ENCODE measurements at places on chromosomes 4 and X.

- DNase-seq, result no peak
These were observed 50.1 kb upstream of the ACSL4 start for GRCh38 chrX:109782994-109783700.

- no peak for DNase-seq
These were observed 330.5 kb upstream of the ZFP42 start for GRCh38 chr4:187665086-187665485.

GRCh38 chr4:160567634-160568033, 1464.8 kb downstream of the RAPGEF2 start:
- no peak for DNase-seq

- DNase-seq, result no peak
These were observed 285.4 kb downstream of the UNC5C start for GRCh38 chr4:95263391-95263790.

DNA sequence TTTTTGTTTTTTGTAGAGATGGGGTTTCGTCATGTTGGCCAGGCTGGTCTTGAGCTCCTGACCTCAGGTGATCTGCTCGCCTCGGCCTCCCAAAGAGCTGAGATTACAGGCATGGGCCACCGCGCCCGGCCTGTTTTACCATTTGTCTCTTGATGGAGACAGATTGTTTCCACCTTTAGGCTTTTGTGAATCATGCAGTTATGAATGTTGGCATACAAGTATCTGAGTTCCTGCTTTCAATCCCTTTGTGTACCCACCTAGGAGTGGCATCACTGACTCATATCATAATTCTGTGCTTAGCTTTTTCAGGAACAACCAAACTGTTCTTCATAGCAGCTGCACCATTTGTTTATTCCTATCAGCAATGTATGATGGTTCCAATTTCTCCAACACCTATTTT, 20.2 kb upstream of the MGST2 start:
- no peak for DNase-seq

- DNase-seq, result no peak
These were observed 143.7 kb downstream of the AFAP1 start for GRCh38 chr4:7795983-7796382.

DNA sequence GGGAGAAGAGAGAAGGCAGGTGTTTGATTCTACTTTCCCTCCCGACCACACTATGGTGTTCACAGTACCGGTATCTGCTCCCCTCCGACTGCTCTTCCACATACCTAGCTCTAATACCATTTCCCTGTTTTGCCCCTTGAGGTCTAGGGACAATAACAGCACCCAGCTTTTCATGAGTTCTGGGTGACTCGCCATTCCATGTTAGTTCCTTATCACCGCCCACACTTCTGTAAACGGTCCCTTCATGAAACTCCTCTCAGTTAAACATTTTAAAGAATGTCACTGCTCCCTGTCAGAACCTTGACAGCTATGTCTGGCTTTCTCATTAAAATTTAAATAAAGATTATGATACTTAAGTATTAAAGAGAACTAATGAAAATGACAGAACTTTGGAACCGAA, 136.7 kb downstream of the ADAMTS3 start:
- no peak for DNase-seq

DNA sequence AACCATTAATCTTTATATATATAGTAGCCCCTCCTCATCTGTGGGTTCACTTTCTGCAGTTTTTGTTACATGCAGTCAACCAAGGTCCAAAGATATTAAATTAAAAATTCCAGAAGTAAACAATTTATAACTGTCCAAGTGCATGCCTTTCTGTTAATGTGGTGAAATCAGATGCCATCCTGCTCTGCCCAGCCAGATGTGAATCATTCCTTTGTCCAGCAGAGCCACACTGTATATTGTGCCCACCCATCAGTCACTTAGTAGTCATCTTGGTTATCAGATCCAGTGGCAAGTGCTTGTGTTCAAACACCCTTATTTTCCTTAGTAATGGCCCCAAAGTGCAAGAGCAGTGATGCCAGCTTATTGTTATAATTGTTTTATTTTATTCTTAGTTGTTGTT, 17.2 kb upstream of the PRDM5 start:
- no peak for DNase-seq

- no peak for DNase-seq
These were observed 61.2 kb upstream of the CAMK2D start for GRCh38 chr4:113822555-113823290.

DNA sequence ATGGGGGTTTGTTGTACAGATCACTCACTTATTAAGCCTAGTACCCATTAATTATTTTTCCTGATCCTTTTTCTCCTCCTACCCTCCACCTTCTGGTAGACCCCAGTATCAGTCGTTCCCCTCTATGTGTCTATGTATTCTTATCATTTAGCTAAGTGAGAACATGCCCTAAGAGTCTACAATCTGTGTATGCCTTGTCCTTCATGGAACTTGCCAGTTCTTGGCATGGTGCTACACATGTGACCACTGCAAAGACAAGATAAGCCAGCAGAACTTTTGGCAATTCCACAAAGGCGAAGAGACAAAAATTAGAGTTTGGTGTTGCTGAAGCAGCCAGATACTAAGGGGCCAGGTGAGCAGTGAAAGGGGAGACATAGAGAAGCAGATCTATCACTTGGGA, 101.3 kb downstream of the CORIN start:
- no peak for DNase-seq

DNA sequence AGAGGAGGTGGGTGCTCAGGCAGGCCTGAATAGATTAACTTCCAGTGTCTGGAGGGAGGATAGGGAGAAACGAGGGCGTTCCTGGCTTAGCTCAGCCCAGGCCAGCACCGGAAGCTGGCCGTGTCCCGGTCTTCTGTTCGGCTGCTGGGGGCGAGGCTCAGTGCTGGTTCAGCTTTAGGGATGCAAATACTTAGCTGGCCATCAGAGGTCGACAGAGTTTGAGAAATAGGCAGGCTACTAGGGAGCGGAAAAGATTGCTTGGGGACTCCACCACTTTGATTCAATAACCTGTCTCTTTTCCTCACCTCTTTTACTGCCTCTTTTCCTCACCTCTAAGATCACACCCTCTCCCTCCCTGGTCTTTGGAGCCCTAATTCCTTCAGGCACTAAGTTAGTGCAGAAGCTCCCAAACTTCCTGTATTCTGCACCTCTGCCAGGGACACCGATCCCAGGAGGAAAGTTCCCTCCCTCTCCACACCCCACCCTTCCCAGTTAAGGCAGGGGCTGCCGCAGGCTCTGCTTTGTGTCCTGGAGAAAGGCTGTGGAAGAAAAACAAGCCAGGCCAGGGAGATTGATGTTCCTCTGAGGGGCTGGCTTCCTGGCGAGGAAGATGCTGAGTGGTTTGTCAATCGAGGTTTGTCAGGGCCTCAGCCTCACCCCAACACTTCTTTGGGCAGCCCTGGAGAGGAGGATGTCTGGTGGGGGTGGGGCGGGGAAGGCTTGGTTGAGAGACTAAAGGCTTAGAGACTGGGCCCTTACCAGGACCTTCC, 6.0 kb upstream of the EFNB1 start:
- no peak for DNase-seq

DNA sequence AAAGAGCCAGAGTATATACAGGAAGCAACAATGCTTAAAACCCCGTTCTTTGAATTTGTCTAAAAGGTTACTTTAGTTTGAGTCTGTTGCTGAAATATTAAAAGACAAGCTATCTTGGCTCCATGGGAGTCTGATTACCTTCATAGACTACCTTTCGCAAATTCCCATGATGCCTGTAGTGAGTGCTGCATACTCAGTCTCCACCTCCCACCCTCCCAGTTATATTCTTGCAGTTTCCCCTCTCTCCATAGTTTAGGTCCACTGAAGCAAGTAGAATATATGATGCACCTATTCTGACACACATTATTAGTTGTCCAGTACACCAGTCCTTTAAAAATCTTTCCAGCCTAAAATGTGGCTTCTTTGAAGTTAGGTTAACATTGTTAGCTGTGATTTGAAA, 2.4 kb downstream of the CNKSR2 start:
- no peak for DNase-seq

DNA sequence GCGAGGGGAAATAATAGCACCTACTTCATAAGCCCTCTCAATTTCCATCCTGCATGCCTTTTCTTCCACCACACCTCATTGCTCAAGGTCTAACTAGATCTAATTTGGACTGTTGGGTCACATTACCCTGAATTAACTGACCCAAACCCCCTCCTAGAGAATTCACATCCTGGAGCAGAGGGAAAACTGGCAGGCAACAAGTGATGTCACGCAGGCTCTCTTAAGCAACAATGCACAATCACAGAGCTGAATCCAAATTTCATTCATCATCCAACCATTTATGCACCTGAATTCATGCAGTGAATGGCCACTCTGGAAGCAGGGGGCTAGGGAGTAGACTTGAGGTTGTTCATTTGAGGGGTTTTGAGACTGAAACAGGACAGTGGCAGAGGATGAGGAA, 107.7 kb upstream of the HUWE1 start:
- DNase-seq, result no peak

DNA sequence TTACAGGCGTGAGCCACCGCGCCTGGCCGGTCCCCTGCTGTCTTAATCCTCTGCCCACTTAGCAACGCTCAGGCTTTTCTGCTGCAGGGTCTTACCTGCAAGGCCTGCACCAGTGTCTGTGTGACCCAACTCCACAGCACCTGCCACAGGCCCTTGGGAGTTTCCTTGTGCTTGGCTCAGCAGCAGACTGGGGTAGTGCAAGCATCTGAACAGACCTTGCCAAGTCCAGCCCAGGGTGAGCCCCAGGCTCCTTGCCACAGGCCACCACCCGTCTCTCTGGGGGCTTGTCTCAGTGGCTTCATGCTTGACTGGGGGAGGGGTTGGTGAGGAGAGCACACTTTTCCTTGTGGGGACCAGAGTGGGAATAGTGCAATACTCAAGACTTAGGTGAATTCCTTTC, 87.0 kb downstream of the FAM193A start:
- no peak for DNase-seq

DNA sequence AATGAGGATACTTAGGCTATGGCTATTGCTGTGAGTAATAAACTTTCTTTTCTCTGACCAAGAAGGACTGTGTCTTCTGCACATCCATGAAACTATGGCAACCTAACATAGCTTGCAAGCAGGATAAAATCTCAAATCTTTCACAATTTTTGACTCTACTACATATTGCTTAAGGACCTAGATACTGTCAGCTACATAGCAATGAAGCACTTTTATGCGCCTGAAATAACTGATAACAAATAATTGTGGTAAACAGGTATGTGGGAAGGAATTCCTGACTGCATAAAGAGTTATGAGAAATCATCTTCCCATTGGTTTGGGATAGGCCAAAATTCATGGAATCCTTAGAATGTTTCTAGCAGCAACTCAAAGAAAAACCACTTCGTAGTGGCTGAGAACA, 41.2 kb upstream of the PDGFC start:
- DNase-seq, result no peak

GRCh38 chrX:71250841-71251240, 3.1 kb downstream of the ZMYM3 start:
- no peak for DNase-seq

GRCh38 chr4:15547392-15547791, 77.7 kb downstream of the CC2D2A start:
- DNase-seq, result no peak

DNA sequence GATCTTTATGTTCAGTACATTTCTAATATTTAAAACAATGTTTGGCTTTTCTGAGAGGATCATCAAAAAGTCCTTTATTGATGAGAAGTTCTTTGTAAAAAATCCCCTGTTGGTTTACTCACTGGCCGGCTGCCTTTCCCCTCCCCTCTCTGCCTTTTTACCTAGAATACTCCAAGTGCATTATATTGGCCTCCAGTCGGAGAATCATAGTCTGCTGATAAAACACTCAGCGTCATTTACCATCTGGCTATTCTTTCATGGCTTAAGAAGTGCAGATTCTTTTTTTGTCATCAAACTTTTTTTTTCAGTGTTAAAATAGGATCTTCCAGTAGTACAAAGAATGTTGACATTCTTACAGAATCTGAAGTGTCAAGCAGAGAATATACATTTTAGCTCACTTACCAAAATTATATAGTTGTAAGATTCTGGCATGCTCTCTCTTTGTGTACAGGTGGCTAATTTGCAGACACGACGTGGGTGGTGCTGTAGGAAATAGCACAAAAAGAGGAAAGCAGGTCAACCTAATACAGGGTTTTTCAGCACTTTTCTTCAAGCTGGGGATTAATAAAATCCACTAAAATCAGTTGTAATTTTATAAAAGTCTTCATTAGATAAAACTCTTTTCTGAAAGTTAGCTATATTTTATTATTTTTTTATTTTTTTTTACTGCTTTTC, 731.8 kb downstream of the KCTD8 start:
- no peak for DNase-seq

DNA sequence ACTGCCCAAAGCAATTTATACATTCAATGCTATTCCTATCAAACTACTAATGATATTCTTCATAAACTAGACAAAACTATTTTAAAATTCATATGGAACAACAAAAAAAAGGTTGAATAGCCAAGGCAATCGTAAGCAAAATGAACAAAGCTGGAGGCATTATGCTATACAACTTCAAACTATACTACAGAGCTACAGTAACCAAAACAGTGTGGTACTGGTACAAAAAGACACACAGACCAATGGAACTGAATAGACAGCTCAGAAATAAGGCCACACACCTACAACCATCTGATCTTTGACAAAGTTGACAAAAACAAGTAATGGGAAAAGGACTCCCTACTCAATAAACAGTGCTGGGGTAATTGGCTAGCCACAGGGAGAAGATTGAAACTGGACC, 67.0 kb downstream of the FGF16 start:
- no peak for DNase-seq

DNA sequence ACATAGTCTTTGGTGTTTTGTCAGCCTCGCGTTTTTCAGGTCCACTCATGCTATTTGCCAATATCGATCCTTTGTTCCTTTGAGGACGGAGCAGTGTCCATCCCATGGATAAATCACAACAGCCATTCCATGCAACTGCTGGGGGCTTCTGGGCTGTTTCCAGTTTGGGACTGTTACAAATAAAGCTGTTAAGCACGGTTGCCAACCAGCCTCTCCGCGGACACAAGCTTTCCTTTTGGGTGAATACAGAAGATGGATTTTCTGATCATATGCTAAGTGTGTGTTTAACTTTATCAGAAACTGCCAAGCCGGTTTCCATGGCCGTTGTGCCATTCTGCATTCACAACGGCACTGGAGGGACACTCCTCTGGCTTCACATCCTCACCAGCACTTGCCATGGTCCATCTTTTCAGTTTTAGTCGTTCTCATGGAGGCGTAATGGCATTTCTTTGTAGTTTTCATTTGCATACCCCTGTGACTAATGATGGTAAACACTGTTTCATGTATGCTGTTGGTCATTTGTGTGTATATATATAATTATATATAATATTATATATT, 67.8 kb downstream of the ABLIM2 start:
- no peak for DNase-seq

- DNase-seq, result no peak
These were observed 782.9 kb upstream of the HS3ST1 start for GRCh38 chr4:12211636-12212035.

- no peak for DNase-seq
These were observed 268.1 kb downstream of the DKK2 start for GRCh38 chr4:106767991-106768390.

DNA sequence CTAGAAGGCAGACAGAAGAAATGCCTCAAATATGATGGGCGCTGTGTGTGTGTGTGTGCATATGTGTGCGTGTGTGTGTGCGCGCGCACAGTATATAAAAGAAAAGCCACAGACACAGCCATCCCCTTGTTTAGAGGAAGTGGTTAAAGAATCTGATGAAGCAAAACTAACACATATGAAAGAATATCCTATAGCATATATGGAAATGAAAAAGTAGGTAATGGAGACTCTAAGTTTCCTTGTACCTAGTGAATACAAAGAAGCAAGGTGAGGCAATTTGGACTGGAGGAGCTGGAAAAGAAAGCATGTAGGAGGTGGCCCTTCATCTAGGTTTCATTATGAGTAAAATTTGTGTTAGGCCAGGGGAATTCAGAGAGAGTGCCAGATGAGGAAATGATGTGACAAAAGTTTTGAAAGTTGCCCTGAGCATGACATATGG, 58.6 kb upstream of the MCF2 start:
- no peak for DNase-seq
